ENCODE measurements at places on chromosomes 7 and 10.

GRCh38 chr7:48077423-48077822 is 11.6 kb upstream of the UPP1 start:
- no peak for DNase-seq

- no peak for DNase-seq
These were observed 6.9 kb downstream of the C7orf57 start for GRCh38 chr7:48042216-48042615.

- no peak for DNase-seq
These were observed 438.4 kb downstream of the NRG3 start for GRCh38 chr10:82313401-82313800.

GRCh38 chr10:64659311-64659710 is 1138.1 kb downstream of the REEP3 start:
- no peak for DNase-seq

GRCh38 chr10:124292911-124293615 is 125.7 kb downstream of the OAT start:
- peak; percentile 27 for DNase-seq
